Nasal cavity respiratory epithelium epithelial cell of viscerocranial mucosa (primary cell): ENCODE measurements at places on chromosomes 6 and 20. TPM values are rescaled to one million over a fixed set of nuclear protein-coding genes. Genes with fewer than 3 reads are reported as not detected.

The SLC39A7 gene
- total RNA-seq = 66.9 and 118 TPM in 2 replicates

The CENPQ gene
- total RNA-seq = 3.2 and 3.4 TPM in 2 replicates

The RIMS4 gene
- total RNA-seq = not detected in 2 replicates

The HLA-F gene
- total RNA-seq = 12.5 and 14.0 TPM in 2 replicates

The PACRG gene
- total RNA-seq = 0.21 and 0.34 TPM in 2 replicates

The OR2B6 gene
- not detected in 2 replicates for total RNA-seq

The GSS gene
- total RNA-seq = 86.6 and 96.7 TPM in 2 replicates

The LY6G6D gene
- not detected in 2 replicates for total RNA-seq

The SAMD10 gene
- 2.7 and 4.8 TPM in 2 replicates for total RNA-seq

The ADAM33 gene
- total RNA-seq = not detected in 2 replicates

The DOK5 gene
- not detected in 2 replicates for total RNA-seq

The ISM1 gene
- total RNA-seq = 0.14 and 0.34 TPM in 2 replicates

The SEMG1 gene
- not detected in 2 replicates for total RNA-seq

The CGA gene
- not detected in 2 replicates for total RNA-seq

The PTCRA gene
- not detected in 2 replicates for total RNA-seq

The AIG1 gene
- total RNA-seq = 49.8 and 54.3 TPM in 2 replicates

The CRISP3 gene
- total RNA-seq = 0.07 and 0.34 TPM in 2 replicates

The NOP56 gene
- total RNA-seq = 227 and 236 TPM in 2 replicates

The SLC32A1 gene
- total RNA-seq = not detected in 2 replicates

The UTRN gene
- 35.2 and 53.4 TPM in 2 replicates for total RNA-seq

The GABRR1 gene
- not detected in 2 replicates for total RNA-seq

The TMEM244 gene
- total RNA-seq = not detected in 2 replicates

The WDR46 gene
- 55.0 and 84.4 TPM in 2 replicates for total RNA-seq

The SLC13A3 gene
- 3.3 and 3.8 TPM in 2 replicates for total RNA-seq

The CPNE5 gene
- total RNA-seq = under 0.01 TPM in 1 of 2 replicates, not detected in the other

The PSORS1C1 gene
- 1.7 and 6.0 TPM in 2 replicates for total RNA-seq

The VSTM2L gene
- 1.4 and 7.4 TPM in 2 replicates for total RNA-seq

The MYH7B gene
- total RNA-seq = under 0.01 TPM in 2 replicates

The DEFB132 gene
- not detected in 2 replicates for total RNA-seq

The SLC22A16 gene
- total RNA-seq = not detected in 2 replicates

The FBXO5 gene
- 2.7 and 3.1 TPM in 2 replicates for total RNA-seq

The SLC22A1 gene
- 0.34 and 0.78 TPM in 2 replicates for total RNA-seq

The SERPINB6 gene
- total RNA-seq = 30.4 and 66.5 TPM in 2 replicates

The HLA-DQB2 gene
- total RNA-seq = not detected in 2 replicates

The TMEM14B gene
- 43.7 and 55.7 TPM in 2 replicates for total RNA-seq

The NR2E1 gene
- under 0.01 and 0.85 TPM in 2 replicates for total RNA-seq

The USP49 gene
- 2.1 and 3.6 TPM in 2 replicates for total RNA-seq

The CALHM6 gene
- total RNA-seq = 0.43 and 0.68 TPM in 2 replicates
